ENCODE measurements at places on chromosomes 13 and 19.

GRCh38 chr19:42271045-42271419, 2.0 kb downstream of the CIC start:
- no peak for DNase-seq

DNA sequence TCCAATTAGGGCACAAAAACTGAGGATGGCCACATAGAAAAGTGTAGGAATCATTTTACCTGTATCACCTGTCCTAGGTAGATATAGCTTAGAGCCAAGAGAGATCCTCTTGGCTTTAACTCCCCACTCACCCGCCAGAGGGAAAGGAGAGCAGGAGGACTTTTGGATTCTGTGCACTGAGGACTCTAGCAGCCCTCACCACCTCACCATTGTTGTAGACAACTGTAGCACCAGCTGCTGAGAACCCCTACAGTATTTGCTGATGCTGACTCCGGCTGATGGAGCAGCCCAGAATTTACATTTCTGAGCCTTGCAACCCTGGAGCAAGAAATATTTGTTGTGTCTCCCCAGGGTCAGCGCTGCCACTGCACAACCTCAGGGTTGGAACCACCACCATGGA, 2044.4 kb downstream of the OLFM4 start:
- no peak for DNase-seq

GRCh38 chr19:898663-899062, 5.4 kb downstream of the RNU6-9 start:
- no peak for DNase-seq

DNA sequence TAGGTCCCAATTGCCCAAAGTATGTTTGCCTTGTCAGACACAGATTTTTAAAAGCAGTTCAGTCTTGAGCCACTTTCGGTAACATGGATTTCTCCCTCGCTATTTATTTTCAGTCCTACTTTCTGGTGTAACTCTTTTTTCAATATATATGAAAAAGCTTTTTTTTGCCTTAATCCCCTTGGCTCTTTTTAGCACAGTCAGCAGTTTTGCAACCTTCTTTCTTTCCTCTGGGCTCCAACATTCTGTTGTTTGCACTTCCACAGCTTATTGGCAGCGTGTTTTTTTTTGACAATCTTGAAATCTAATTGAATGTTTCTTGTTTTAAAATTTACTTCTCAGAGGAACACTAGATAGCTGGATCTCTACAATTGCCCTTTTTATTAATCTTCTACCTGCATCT, 429.3 kb upstream of the NBEA start:
- no peak for DNase-seq

GRCh38 chr13:86882107-86882506, 789.1 kb upstream of the SLITRK5 start:
- no peak for DNase-seq

- DNase-seq, result no peak
Observed at GRCh38 chr13:44697058-44697457, 120.9 kb upstream of the TSC22D1 start.

DNA sequence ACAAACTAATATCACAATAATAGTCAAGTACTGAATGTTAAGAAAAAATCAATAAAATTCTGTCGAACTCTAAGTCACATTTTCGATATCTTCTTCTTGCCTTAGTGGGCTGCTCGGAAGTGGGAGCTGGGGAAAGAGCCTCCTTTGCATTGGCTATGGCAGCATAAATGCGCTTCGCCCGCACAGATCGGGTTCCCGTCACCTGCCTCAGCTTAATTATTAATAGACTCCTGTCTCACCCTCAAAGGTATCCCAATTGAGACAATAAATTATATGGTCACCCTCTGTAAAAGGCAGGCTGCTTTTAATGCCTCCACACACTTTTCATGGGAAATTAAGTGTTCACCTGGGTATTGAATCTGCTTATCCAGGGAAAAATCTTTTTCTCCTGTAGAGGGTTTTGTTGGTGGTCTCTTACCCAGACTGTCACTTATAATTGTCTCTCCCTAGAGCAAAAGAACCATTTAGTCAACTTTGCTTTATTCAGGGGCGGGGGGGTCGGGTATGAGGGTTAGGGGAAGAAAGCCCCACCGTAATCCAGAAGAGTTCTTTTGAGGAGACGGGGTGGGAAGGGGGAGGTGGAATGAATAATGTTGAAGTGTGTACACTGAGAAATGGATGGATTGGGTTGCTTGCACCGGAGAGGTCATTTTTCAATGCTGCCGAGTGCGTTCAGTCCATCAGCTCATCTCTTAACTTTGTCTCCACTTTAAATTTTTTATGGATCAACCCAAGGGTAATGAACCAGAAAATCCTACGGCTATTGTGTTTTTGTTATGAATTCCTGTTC, 682.6 kb upstream of the SGCG start:
- no peak for DNase-seq

- peak; percentile 57 for DNase-seq
Observed at GRCh38 chr13:110353339-110353977, 46.4 kb downstream of the COL4A2 start.

- no peak for DNase-seq
Observed at GRCh38 chr19:46613525-46613924, 11.4 kb downstream of the PTGIR start.

DNA sequence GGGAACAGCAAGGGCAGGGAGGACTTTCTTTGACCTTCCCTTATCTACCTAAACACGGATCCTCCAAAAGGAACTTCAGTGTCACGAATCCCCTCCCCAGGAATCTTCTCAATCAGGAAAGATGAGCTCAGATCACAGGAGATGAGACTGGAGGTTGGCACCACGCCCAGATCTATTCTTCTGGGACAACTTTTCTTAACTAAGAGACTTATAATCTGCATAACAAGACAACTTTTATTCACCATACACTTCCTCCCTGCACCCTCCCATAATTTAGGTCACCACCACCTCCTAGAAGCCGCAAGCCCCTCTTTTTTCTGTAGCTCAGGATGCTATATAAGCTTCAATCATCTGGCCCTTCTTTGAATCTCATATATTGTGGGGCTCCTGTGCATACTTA, 19.2 kb upstream of the AKT2 start:
- DNase-seq, result no peak

DNA sequence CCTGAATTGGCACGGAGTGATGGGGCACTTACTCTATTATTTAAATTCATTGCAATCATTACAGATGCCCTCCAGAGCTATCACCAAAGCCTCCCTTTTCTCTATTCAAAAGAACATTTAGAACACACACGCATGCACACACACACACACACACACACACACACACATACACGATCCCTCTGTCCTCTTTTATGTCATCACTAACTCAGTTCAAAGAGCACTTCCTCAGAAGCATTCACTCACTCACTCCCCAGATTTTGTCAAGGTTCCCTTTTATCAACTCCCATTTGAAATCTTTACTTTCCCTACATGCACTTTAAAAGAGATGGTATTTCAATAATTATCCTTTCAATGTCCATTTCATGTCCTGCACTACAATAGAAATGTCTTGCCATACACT, 22.4 kb upstream of the IGFL4 start:
- DNase-seq, result no peak

DNA sequence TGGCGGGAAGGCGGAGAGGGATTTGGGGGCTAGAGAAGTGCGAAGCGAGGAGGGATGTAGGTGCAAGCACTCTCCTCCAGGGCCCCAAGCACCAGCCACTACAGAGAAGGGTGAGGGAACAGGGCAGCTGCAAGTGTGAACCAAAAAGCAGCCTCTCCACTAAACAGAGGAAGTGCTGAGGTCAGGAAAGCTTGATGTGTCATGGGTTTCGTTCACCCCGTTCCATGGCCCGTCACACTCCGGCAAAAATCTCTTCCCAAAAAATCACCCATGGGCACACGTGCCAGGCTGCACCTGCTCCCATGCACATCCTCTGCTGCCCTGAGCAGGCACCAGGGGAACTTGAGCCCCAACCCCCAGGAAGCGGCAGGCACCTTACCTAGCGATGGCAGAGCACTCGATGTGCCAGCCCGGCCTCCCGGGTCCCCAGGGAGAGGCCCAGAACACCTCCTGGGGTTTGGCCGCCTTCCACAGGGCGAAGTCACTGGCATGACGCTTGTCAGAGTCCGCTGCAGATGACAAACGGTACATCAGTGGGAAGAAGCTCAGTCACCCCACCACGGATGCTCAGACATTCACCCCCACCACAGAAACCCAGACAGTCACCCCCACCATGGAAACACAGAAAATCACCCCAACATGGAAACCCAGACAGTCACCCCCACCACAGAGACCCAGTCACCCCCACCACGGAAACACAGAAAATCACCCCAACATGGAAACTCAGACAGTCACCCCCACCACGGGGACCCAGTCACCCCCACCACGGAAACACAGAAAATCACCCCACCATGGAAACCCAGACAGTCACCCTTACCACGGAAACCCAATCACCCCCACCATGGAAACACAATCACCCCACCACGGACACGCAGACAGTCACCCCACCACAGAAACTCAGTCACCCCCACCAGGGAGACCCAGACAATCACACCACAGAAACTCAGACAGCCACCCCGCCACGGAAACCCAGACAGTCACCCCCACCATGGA, 29.0 kb downstream of the CARS2 start:
- peak; percentile 56 for DNase-seq

- DNase-seq, result no peak
Observed at GRCh38 chr19:39924389-39924788, 10.0 kb downstream of the FCGBP start.

DNA sequence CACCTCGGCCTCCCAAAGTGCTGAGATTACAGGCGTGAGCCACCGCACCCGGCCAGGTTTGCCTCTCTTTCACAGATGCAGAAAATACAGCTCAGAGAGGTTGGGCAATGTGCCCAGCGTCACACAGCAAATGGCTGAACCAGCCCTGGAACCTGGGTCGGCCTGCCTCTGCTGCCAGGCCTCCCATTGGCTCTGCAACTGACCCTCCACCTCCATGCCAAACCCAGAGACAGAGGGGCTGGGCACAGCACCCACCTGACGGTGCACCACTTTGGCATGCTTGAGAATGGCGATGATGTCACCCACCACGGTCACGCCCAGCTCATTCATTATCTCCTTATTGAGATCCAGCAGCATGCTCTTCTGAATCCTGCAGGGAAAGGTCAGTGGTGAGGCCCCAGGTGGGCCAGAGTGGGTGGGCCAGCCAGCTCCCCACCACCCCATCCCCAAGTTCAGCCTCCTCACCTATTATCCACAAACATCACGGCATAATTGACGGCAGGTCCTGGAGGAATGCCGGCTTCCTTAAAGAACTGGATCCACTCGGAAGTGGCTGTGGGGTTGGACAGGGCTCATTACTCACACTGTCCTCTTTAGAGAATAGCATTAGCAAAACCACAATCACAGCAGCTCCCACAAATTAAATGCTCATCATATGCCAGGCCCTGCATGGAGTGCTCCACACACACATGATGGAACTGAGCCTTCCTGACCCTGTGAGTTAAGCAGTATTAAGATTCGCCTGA, 12.2 kb downstream of the C19orf47 start:
- DNase-seq, result no peak

DNA sequence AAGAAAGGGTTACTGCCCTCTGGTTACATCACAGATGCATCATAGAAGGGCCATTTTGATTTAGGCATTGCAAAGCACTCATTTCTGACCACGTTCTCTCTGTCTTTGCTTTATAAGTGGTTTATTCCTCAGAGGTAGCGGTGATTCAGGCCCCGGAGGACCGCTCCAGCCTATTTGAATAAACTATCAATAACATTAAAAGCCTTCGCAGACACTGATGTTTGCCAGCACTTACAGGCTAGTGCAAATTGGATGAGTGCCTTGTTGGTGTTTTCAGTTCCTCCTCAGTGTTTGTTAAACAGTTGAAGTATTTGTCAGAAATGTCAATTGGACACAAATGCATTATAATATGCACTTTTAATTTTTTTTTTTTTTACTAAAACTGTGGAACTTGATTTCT, 120.2 kb downstream of the RXFP2 start:
- DNase-seq, result no peak

DNA sequence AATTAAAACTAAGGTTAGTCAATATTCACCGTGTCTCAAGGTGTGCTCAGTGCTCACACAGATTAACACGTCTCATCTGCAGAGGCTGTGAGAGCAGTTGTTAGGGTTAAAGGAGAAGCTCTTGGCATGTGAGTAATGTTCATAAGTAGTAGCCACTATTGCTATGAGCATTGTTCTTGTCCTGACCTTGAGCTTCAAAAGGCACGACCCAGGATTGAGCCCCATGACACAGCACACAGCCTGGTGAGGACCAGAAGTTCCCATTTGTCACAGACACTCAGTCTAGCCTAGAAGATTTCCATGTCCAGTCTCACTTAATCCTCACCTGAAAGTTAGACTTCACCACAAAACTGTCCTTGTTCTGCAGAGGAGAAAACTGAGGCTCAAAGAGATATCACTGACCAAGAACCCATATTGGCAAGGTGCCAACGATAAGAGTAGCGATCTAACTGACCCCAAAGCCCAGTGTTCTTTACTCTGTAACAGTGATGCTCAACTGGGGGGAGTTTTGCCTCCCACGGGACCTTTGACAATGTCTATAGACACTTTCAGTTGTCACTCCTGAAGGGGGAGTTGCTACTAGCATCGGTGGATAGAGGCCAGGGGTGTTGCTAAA, 26.0 kb downstream of the FPR3 start:
- DNase-seq, result no peak

DNA sequence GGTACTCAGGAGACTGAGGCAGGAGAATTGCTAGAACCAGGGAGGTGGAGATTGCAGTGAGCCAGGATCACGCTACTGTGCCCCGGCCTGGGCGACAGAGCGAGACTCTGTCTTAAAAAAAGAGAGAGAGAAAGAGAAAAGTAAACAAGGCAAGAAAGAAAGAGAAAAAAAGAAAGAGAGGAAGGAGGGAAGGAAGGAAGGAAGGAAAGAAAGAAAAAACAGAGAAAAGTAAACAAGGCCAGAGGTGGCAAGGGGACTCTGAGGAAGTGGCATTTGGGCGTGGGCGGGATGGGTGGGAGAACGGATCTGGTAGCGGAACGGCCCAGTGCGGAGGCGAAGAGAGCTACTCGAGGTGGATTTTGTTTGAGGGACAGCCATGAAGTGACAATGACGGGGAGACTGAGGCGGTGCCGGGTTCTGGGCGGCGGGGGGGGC, 7.5 kb upstream of the ARRDC2 start:
- no peak for DNase-seq

- no peak for DNase-seq
Observed at GRCh38 chr13:109963960-109964563, 177.7 kb upstream of the IRS2 start.

GRCh38 chr13:46773541-46773940, 23.4 kb downstream of the ESD start:
- no peak for DNase-seq

DNA sequence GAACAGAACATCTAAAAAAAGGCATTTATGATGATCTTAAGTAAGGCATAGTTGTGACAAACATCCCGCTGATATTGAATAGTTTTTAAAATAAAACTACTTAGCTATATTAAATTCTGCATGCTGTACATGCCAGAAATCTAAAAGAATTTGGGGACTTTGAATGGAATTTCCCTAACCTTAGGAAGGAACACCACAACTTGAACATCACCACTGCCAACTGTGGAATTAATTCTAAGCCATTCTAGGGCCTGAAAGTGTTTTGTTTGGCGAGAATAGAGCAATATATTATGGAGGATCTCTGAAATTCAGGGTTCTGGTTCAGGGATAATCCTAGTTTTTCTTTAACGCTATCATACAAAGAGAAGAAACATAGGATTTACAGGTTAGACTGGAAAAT, 17.8 kb upstream of the LATS2 start:
- no peak for DNase-seq
